LNCaP clone FGC (cell line): ENCODE measurements at places on chromosomes 6 and 20.

DNA sequence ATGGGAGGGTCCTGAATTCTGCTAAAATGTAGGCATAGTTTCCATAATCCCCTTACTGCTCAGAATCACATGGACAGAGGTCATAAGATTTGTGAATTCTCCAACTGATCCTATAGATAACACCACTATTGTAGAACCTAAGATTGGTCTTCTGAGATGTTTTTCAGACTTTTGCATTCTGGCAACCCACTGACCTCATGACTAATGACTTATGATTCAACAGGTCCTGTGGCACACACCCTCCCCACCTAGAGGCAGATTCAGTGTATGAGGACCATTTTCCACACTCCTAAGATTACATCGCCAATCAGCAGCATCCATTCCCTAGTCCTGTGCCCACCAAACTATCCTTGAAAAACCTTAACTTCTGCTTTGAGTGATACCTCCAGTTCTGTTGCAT lies 207.2 kb downstream of the BTBD9 start:
- no peak for DNase-seq

GRCh38 chr6:54050750-54051149 lies 60.5 kb upstream of the MLIP start:
- no peak for DNase-seq

- no peak for DNase-seq
These were observed 38.4 kb downstream of the THBS2 start for GRCh38 chr6:169215201-169215681.

DNA sequence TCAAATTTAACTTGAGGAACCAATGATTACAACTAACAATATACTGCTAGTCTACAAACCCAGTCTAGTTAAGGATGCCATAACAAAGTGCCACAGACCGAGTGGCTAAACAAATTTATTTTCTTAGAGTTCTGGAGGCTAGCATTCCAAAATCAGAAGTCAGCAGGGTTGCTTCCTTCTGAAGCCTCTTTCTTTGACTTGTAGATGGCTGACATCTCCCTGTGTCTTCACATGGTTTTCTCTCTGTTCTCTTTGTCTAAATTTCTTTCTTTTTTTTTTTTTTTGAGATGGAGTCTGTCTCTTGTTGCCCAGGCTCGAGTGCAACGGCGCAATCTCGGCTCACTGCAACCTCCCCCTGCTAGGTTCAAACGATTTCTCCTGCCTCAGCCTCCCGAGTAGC lies 56.1 kb downstream of the NCOA3 start:
- no peak for DNase-seq

DNA sequence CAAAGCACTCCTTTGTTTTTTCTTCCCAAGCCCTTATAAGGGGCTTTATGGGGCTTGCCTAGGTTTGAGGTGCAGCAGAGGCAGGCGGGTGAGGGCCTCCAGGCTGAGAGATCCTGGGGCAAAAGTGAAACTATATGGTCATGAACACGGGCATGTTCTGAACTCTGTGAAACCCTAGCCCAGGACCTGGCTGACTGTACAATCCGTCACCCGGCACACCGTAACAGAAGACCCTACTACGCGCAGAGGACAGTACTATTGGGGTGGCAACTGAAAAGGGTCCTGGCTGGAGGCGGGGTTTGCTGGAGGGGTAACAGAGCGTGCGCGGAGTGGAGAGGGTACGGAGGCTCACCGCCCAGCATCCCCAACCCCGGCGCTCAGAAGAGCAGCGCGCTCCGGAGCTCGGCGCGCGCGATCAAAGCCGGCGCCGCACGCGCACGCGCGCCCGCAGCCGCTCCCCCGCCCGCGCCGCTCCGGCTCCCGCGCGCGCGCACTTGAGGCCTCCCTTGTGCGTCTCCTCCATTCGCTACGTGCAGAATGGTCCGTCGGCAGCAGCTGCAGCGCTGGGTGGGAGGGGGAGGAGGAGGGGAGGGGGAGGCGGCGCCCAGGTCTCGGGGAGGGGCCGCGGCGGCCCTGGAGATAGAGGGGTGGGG lies 54.2 kb downstream of the MRPL14 start:
- DNase-seq, result no peak
